ENCODE measurements at places on chromosomes 11 and 22.

GRCh38 chr22:49774499-49775151, 53.0 kb downstream of the BRD1 start:
- DNase-seq: no peak

DNA sequence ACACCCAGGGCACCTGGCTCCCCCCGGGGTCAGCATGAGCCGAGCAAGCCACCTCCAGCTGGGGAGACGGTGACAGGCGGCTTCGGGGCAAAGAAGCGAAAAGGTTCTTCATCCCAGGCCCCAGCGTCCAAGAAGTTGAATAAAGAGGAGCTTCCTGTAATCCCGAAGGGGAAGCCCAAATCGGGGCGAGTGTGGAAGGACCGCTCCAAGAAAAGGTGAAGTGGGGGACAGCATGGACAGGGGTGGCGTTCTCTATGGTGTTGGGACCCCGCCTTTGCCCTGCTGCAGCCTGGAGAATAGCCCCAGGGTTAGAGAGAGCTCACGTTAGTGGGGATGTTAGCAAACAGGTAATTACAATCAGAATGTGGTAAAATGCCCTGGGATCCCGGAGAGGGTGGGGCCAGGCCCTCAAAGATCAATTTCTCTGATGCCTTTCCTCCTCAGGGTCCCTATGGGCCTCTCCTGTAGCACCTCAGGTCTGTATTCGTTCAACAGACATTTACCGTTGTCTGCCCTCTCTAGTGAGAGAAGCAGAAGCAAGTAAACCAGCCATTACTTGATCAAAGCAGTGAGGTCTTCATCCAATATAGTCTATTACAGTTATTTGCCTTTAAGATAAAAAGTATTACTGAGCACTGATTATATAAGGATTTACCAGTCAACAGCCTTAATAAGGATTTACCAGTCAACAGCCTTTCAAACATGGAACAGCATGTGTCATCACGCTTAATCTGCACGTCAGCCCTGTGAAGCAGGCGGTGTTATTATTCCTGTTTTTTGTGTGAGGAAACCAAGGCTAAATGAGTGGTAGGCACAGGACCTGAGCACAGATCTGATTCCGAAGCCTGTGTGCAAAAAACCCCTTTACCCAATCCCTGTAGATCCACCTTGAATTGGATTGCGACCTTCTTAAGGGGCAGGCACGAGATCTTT, 1.0 kb downstream of the CCDC86 start:
- DNase-seq: no peak

GRCh38 chr22:31286360-31287255, 5.7 kb downstream of the PIK3IP1 start:
- peak; percentile 48 for DNase-seq

GRCh38 chr11:120086651-120087050, 51.3 kb downstream of the TRIM29 start:
- no peak for DNase-seq

DNA sequence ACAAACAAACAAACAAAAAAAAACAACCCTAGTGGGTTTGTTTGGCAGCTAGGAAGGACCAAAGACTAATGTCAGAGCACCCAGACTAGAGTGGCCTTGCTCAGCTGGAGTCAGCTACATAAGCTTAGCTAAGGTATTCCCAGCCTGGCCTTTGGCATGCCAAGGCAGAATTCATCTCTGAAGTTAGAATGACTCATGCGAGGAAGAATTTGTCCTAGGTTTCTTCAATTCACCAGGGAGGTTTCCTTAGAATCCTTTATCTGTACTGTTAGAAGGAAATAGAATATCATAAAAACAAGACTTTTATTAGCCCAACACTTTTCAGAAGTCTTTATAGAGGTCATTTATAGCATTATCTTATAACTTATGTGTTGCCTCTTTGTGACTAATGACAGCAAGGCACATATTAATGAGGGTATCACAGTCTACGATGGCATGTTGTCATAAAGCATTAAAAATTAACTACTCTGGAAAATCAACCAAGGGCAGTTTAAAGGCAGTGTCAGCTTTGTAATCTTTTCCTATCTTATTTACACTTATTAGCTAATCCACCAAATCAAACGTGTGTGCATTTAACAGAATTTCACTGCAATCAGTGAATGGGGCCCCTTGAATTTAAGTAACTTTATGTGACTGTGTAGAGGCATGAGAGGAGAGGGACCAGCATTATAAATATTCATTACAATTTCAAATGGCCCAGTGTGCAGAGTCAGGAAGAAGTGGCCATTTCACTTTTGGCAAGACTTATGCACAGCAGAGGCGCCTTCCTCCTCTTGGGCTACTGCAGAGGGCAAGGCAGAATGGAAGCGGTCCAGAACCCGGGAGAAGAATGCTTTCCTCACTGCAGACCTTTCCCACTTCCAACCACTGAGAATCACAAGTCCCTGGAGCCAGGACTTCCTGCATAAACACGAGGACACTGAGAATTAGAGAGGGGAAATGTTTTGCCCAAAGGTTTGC, 36.3 kb downstream of the SLC5A1 start:
- no peak for DNase-seq

DNA sequence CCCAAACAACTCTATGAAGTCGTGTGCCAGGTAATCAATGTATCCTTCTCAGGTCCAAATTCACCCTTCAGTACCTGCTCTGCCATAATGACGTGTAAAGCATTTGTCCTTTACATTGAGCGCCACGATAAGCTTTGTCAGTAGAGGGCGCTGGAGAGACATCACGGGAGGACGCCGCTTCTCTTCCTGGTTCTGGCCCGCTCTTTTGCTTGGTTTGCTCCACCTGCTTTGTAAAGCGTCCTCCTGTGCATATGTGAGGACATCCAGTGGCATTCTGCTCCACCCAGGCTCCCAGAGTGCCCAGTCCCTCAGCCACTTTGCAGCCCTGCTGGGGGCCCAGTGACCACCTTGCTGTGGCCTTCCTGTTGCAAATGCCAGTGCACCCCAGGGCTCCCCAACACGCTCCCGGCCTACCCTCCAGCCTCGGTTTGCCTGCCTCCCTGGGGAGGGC, 61.1 kb downstream of the WT1 start:
- DNase-seq: no peak
